ENCODE measurements at places on chromosomes 6 and 20.

- DNase-seq: peak; percentile 44
These were observed 5.1 kb downstream of the KCNS1 start for GRCh38 chr20:45095805-45096238.

DNA sequence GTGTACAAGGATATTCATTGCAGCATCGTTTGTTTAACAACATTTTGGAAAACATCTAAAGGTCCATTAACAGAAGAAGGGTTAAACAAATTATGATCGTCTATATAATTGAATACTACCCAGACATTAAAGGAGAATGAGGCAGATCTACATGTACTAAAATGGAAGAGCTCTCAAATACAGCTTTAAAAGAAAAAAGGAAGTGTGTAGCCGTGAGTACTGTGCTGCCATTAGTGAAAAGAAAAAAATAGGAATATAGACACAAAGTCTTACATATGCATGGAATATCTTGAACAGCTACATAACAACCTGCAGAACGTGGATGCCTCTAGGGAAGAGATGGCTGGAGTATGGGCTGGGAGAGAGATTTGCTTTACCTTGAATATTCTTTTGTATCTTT, 37.9 kb downstream of the PRDM1 start:
- no peak for DNase-seq

- DNase-seq: no peak
These were observed 31.5 kb downstream of the MAFB start for GRCh38 chr20:40657526-40657925.

GRCh38 chr20:23143098-23143497, 57.0 kb upstream of the CD93 start:
- DNase-seq: no peak

GRCh38 chr6:3751077-3751729, at the start of gene PXDC1:
PXDC1 (minus strand) TSS chr6:3751713; CDS start chr6:3751531, 182 bp downstream.
- no peak for DNase-seq
